ENCODE measurements at places on chromosomes 13 and 19.
A peak's percentile ranks its signal among the peaks of the same experiment; 100 is the strongest.

DNA sequence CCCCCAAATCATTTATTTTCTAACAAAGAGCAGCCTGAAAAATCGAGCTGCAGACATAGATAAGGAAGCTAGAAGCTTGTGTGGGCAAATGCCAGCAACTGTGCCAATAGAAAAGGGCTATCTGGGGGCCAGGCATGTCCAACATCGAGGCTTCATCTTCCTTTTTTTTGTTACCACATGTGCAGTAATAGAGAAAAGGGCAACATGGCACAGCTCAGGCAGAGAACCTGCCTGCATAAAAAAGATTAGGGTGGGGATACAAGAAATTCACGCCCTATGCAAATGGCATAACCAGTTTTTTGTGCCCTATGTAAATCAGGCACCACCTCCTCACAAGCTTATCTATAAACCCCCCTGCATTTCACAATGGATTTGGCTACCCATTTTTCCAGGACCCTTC lies 60.4 kb upstream of the ABCC4 start:
- no peak for DNase-seq

DNA sequence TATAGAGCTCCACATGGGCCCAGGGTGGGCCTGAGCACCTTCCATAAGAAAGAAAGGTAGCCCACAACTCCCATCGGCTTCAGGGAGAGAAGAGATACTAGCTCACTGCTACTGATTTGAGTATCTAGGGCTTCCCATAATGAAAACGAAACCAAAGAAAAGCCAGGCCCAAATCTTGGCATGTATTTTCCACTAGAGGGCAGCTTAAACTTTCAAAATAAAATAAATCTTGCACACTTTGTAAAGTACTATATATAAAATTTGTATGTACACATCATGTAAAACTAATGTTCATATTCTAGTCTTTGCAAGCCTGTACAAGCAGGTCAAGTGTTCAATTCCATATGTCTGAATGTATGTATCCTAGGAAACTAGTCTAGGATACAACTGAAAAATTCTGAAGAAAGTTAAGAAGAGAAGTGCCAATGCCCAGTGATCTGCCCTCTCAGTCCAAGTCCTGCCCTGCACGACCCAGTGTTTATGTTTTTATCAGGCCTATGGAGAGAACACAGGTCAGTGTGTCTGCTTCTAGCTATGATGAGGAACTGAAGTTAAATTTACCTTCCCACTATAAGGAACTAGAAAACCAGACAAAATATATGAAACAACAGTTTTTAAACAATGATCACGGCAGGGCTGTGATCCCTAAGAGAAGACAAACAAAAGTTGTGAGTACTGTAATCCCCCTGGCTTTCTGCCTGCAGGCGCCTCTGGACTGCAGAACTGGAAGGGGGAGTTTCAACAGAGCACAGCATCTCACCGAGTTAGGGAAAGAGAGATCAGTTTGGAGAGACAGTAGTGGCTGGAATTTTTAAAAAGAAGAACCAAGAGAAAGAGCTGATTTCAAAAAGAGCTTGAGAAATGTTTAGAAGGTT lies 475.7 kb downstream of the UQCRFS1 start:
- DNase-seq, result peak; percentile 54

DNA sequence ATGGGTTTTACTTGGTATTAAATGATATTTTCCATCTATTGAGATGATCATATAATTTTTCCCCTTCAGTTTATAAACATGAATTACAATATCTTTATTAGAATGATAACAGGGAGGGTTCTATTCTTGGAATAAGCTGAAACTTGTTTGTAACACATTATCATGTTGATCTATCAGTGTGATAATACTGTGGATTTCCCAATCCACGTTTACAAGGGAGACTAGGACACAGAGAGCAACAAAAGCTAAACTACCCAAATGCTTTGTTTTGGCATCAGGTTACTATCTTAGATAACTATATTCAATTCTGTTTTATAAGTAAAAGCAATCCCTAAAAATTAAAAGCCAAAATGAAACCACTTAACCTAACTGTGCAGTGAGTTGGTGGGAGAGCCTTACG lies 92.5 kb downstream of the TUBGCP3 start:
- DNase-seq, result no peak

DNA sequence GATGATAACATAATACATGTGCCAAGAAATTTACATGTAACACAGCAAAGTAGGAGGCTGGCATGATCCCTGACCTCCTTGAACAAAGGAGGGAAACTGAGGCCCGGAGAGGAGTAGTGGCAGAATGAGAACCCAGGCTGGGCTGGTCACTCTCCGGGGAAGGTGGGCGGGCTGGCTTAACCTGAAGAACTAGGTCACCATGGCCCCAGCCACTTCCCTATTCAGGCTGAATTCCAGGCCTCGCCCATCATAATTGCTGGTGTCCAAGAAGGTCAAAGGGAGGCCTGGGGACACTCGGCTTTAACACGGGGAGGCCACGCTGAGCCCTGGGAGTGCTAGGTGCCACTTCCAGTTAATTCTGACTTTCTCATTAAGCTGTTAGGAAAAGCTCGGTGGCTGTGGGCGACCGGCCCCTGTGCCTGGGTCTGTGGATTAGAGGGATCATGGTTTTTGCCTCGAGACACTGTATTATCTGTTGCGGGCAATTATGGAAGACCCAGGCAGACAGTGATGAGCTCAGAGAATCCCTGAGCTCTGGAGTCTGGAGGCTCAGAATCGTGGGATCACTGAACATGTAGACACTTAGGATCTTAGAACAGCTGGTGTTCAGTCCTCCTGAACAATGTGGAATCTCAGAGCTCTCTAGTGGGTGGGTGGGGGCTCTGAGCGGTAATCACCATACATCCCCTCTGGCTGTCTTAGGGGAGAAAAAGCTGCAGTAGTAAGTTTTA lies 5.0 kb upstream of the TINCR start:
- no peak for DNase-seq

- DNase-seq, result peak; percentile 21
Observed at GRCh38 chr19:43564800-43565199, 10.5 kb downstream of the XRCC1 start.

- peak; percentile 10 for DNase-seq
Observed at GRCh38 chr13:26589754-26590153, 32.3 kb downstream of the WASF3 start.

DNA sequence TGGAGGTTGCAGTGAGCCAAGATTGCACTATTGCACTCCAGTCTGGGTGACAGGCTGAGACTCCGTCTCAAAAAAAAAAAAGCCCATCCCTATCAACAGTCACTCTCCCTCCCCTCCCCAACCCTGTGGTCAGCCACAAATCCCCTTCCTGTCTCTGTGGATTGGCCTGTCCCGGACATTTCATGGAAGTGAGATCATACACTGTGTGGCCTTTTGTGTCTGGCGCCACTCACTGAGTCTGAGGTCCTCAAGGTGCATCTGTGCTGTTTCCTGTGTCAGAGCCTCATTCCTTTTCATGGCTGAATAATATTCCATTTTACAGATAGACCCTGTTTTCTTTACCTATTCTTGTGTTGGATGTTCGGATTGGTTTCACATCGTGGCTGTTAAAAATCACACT lies 149.5 kb downstream of the PTPRS start:
- no peak for DNase-seq

DNA sequence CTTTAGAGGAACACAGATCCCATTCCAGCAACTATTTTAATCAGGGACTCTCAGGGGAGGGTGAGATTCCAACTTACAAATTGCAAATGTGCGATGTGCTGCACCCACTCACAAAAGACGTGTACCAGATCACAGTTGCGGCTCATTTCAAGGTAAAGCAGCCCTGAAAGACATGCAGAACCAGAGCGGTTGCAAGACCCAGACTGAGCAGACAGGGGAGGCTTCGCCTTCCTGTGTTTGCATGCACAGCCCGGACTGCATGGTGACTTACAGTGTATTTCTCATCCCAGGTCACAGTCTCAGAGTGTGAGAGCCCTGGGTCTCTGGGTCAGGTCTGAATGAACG lies 84.6 kb downstream of the ATP11A start:
- no peak for DNase-seq

GRCh38 chr19:41206456-41206855 lies 12.6 kb upstream of the AXL start:
- DNase-seq, result no peak

GRCh38 chr19:39112338-39112890 lies 13.2 kb upstream of the PAK4 start:
- no peak for DNase-seq

- peak; percentile 99 for DNase-seq
Observed at GRCh38 chr19:54190503-54191010, 551 bp upstream of the TSEN34 start.

- no peak for DNase-seq
Observed at GRCh38 chr13:42125046-42125445, 76.6 kb downstream of the DGKH start.

DNA sequence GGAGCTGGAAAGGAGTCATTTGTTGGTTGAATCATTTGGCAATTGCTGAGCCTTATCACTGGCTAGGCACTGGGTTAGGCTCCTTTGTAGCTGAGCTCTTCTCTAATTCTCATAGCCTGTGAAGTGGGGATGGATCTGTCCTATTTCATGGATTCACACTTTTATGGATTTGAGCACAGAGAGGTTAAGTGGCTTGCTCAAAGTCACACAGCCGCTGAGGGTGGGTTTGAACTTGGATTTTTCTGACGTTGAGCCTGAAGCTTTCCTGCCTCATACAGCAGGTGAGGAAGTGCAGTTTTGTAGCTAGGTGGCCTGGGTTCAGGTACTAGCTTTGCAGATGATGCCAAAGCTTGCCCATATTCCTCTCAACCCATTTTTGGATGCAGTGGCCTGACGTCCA lies 19.4 kb downstream of the CYP4F22 start:
- DNase-seq, result no peak

GRCh38 chr19:11404588-11405222 lies 14.4 kb downstream of the RGL3 start:
- DNase-seq, result no peak

GRCh38 chr13:101272886-101273285 lies 143.4 kb downstream of the NALCN start:
- no peak for DNase-seq

DNA sequence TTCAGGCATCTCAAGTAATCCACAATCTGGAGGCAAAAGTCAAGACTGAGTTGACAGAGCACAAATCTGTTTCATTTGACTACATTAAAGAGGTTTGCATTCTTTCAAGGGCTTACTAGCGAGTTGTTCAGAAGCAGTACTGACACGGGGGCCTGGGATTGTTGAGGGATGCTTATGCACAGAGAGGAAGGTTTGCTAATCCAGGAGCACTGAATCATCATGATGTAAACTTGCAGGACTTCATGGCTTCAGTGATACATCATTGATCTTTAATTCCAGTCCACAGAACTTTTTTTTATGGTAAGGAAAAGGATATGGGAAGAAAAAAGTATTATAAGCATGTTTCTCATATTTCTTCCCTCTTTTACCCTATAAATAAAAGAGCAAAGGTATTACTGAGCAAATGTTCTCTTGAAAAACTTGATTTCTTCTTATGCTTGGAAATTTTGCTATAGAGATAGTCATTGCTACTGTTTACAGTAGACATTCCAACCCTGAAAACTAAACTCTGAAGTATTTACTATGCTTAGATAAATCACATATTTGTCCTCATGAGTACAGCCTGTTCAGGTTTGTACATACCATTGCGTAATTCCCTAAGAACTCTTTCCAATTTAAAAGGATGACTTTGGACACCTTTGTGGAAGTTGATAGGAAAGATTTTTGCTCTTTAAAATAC lies 65.8 kb upstream of the KPNA3 start:
- no peak for DNase-seq

DNA sequence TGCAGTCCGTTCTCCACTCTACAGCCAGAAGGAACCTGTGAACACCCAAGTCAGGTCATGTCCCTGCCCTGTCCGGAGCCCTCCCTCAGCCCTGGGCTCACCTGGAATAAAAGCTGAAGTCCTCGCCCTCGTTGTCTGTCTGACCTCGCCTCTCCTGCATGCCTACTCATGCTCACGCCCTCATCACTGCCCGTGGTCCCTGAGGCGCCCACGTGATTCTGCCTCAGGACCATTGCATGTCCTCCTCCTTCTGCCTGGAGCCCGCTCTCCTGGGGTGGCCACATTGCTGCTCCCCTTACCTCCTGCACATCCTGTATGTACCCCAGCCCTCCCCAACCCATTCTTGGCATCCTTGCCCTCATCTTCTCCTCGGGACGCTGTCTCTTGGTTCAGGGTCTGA lies 42.2 kb downstream of the BICRA start:
- no peak for DNase-seq

DNA sequence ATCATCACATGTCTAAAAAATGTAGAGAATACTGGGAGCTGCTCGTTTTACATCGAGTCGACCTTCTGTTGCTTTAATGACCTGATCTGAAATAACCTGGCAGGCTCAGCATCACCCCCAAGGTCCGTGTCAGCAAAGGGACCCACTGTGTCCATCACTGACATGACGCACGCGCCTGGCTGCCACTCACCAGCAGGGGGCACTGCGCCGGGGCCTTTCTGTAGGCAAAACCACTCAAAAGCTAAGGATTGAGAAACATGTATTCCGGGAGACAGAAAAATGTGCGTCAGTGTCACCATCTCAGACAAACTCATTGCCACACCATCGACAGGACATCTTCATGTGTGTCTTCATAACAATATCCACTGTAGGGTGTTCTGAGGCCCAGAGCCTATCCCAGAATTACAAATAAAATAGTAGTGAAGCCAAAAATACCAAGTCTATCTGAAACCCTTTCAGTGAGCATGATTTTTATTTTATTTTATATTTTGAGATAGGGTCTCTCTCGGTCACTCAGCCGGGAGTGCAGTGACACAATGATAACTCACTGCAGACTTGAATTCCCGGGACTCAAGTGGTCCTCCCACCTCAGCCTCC lies 130.3 kb upstream of the LSM14A start:
- DNase-seq, result peak; percentile 35

DNA sequence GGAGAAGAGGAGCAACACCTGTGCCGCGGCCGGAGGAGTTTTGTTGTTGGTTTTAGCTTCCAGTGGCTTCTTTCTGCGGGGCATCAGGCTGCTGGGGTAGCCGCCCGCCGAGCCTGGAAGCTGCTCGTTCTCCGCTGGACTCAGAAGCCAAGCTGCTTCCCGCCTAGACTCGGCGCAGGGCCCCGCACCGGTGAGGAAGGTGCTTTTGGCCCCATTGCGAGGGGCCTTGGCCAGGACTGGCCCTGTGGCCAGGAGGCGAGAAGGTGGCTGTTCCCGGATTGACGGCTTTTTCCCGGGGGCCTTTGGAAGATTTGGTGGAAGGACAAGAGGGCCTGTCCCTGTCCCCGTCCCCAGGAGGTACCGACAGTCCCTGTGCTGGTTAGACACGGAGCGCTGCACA lies 28.8 kb downstream of the CERS1 start:
- no peak for DNase-seq

GRCh38 chr19:18233224-18233825 lies 7.1 kb upstream of the PDE4C start:
- DNase-seq, result peak; percentile 54

- DNase-seq, result no peak
Observed at GRCh38 chr13:48678316-48678715, 24.6 kb downstream of the CYSLTR2 start.

GRCh38 chr13:32023698-32024097 lies 7.9 kb upstream of the FRY start:
- peak; percentile 20 for DNase-seq
